ENCODE measurements at places on chromosomes 3 and 15. TPM values are rescaled to one million over a fixed set of nuclear protein-coding genes. Genes with fewer than 3 reads are reported as not detected.

DNA sequence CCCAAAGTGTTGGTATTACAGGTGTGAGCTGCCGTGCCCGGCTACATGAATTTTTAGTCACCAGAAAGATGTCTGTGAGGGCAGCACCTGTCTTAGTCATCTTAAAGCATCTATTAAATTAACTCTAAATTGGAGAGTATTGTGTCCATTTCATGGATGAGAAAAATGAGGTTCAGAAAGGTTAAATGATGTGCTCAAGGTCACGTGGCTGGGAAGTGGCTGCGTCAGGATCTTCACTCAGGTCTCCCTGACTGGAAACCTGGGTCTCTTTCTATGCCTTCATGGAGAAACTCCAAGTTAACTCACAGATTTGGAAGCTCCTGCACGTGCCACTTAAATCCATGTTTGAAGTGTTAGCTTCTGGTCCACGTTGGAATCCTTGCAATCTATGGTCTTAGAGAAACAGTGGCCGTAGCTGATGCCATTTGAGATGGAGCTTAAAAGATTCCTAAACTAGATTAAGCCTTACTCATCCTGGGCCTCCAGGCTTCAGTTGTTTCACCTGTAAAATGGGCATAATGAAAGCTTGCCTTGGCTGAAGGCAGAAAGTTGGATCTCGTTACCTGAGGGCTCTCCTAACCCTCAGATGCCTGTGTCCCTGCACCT lies 5.2 kb upstream of the TMEM40 start:
- DNase-seq = no peak

The TEX55 gene
- polyA plus RNA-seq = not detected

GRCh38 chr3:127698286-127698685 lies 25.5 kb downstream of the ABTB1 start:
- peak; percentile 47 for DNase-seq

The OR5H14 gene
- not detected for polyA plus RNA-seq

GRCh38 chr3:100614941-100615340 lies 5.5 kb downstream of the ADGRG7 start:
- DNase-seq = no peak

DNA sequence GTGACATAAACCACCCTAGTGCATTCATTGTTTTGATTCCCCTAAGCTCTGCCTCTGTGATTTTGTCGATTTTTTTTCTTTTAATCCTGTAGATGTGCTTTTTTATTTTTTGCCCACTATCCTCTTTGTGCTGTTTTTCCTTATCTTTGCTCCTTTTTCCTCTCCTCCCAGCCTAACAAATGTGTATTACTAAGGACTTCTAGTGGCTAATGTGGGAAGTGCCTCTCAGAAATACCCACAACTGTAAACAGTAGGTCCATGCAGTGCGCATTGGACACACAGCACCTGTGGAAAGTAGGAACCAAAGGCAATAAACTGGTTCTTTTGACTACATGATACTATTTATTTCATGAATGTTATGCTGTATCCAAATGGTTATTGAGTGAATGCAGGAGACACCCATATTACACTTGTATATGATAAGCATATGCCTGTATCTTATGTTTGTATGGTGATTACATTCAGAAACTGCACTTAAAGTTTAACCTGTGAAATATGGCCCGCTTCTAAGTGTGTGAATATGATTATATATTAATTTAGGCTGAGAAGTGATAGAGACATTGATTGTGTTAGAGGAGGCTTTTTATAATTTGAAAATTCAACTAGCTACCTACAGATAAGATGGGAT lies 147.8 kb downstream of the PLCL2 start:
- peak; percentile 59 for DNase-seq

DNA sequence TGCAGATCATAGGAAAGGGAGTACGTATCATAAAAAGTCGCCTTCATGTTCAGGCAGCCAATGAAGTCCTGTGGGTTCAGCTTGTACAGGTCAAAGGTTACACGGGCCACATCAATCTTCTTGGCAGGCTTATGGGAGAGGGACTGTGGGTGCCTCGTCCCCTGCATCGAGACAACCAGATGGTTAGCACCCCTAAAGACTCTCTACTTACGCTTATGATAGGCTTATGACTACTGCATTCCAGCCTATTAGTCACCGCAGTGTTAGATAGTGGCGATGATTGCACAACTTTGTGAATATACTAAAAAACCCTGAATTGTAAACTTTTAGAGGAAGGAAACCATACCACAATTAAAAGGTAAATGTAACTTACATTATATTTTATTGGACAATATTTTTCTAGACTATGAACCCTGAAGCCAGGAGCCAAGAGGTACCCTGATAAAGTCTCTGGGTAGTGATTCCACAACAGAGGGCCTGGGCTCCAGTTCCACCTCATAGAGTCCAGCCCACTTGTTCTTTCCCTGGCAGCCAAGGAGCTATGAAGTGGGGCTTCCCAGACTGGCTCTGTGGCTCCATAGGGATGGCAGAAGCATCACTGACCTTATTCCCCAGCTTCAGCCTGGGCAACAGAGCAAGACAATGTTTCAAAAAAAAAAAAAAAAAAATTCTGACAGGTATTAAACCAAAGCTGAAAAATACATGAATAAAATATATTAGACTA lies 2.5 kb upstream of the FANCD2 start:
- DNase-seq = no peak

DNA sequence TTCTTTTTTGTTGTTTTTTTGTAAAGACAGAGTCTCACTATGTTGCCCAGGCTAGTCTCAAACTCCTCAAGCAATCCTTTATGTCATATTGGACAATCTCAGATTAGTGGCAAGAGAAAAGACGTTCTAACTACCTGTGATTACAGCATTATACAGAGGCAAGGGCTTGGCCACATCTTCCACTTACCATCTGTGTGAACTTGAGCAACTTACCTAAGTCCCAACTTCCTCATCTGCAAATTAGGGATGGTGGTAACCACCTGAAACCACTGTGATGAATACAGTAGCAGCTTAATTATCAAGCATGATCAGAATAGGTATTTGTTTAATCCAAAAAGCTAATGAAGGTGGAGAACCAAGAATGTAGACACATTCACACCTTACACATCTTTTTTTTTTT lies 16.1 kb downstream of the LRRC2 start:
- no peak for DNase-seq

- peak; percentile 8 for DNase-seq
These were observed 29.4 kb downstream of the TP53BP1 start for GRCh38 chr15:43463507-43463906.

GRCh38 chr3:157237886-157238285 lies 77.9 kb upstream of the CCNL1 start:
- DNase-seq = no peak

GRCh38 chr3:57009367-57009766 lies 51.1 kb upstream of the SPATA12 start:
- no peak for DNase-seq

The SPTSSB gene
- 0.41 TPM for polyA plus RNA-seq

The BSN gene
- polyA plus RNA-seq = 1.1 TPM

All from muscle of back (tissue), 13 donors.